ENCODE measurements at places on chromosomes 16 and 17. TPM values are rescaled to one million over a fixed set of nuclear protein-coding genes. Genes with fewer than 3 reads are reported as not detected.

Gene NHLRC4
- not detected for total RNA-seq

Gene TNP2
- total RNA-seq: not detected

Gene SLC5A11
- 0.67 TPM for total RNA-seq

Gene HIGD1B
- total RNA-seq: 2.2 TPM

Gene TLCD2
- total RNA-seq: 1.8 TPM

GRCh38 chr17:72422505-72423285 lies 301.9 kb downstream of the SOX9 start:
- DNase-seq: no peak

GRCh38 chr16:5590416-5590815 lies 492.8 kb upstream of the EEF2KMT start:
- DNase-seq: no peak

DNA sequence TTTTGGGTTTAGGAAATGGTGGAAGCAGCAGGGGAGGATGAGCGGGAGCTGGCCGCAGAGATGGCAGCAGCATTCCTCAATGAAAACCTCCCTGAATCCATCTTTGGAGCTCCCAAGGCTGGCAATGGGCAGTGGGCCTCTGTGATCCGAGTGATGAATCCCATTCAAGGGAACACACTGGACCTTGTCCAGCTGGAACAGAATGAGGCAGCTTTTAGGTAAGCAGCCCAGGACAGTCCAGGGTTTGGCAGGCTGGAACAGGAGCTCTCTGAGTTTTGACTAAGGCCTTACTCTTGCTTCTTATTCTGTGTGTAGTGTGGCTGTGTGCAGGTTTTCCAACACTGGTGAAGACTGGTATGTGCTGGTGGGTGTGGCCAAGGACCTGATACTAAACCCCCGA lies 41.4 kb downstream of the SF3B3 start:
- no peak for DNase-seq

GRCh38 chr17:14604591-14605266 lies 303.8 kb downstream of the HS3ST3B1 start:
- DNase-seq: no peak
